Posterior vena cava (tissue), 2 donors: ENCODE measurements at places on chromosomes 13 and 19. TPM values are rescaled to one million over a fixed set of nuclear protein-coding genes. Genes with fewer than 3 reads are reported as not detected.

BRME1 gene
- total RNA-seq: 2.0 TPM

PHF11 gene
- total RNA-seq: 49.8 TPM

KIR2DL4 gene
- 0.37 TPM for total RNA-seq

DNA sequence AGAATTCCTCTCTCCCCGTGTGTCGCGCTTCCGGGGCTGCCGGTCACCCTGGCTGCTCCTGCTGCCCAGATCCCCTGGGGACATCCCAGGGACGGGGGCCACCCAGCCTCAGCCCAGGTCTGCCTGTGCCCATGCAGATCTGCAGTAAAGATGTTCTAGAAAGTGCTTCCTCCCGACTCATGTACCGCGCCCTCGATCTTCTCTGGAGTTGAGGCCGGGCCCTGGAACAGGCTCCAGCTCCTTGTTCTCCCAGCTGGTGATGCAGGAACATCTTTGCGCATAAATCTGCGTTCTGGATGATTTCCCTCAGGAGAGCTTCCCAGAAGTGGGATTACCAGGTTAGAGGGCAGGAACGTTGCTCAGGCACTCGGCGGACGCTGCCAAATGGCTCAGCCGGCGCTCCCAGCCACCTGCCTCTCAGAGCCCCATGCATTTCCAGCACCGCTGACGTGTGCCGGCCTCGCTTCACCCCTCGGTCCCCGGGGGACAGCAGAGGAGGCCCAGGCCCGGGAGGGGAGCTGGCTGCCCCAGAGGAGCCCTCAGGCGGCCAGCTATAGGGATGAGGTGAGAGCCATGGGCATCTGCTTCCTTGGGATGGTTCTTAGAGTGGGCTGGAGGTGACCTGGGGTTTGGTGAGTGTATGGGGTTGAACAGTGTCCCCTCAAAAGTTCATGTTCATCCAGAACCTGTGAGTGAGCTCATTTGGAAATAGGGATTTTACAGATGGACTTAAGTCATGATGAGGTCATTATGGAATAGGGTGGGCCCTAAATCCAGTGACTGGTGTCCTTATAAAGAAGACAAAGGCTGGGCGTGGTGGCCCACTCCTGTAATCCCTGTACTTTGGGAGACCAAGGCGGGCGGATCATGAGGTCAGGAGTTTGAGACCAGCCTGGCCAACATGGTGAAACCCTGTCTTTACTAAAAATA lies 42.6 kb downstream of the CRTC1 start:
- no peak for DNase-seq

DNA sequence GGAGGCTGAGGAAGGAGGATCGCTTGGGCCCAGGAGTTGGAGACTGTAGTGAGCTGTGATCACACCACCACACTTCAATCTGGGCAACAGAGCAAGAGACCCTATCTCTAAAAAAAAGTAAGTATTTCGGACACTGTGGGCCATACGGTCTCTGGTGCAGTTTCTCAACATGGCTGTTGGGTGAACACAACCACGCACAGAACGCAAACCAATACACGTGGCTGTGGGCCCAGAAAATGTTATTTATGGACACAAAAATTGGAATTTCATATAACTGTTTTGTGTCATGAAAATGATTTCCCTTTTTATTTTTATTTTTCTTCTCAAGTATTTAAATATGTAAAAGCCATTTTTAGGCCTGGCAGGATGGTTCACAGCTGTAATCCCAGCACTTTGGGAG lies 19.5 kb downstream of the LDLR start:
- no peak for DNase-seq

NAPSA gene
- 0.37 TPM for total RNA-seq

ERVV-1 gene
- not detected for total RNA-seq

- DNase-seq: no peak
Measured at GRCh38 chr13:72255908-72256307, 388.9 kb upstream of the DACH1 start.

DNA sequence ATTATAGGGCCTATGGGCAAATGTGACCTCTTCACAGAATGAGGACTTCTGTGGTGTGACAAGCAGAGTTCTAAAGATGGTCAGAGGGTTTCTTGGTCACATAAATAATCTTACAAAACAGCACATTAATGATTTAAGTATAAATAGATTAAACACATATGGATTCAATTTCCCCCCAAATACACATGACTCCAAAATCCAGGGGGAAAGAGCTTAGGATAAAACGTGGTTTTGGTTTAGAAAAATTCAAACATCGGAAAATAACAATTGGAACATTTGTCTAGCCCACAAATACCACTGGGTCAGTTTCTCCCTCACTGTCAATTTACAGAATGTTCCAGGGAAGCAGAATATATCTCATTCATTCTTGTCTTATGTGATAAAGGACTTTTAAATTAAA lies 283.1 kb downstream of the COG6 start:
- no peak for DNase-seq

LSR gene
- total RNA-seq: 5.5 TPM

DNA sequence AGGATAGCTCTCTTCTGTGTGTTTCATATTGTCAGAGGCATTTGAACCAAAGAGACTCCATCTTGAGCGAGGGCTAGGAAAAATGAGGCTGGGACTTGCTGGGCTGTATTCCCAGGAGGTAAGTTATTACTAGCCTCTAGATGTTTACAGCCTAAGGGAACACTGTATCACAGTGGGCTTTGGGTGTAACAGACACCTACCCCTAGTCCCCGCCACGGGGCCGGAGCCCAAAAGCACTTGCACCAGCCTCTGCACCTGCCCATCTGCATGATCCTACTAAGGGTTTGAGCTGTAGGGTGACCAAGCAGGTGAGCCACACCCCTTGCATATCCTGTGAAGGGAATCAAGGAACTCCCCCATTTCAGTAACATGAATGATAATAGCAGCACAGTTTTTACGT lies 1972.2 kb downstream of the OLFM4 start:
- DNase-seq: no peak

DNA sequence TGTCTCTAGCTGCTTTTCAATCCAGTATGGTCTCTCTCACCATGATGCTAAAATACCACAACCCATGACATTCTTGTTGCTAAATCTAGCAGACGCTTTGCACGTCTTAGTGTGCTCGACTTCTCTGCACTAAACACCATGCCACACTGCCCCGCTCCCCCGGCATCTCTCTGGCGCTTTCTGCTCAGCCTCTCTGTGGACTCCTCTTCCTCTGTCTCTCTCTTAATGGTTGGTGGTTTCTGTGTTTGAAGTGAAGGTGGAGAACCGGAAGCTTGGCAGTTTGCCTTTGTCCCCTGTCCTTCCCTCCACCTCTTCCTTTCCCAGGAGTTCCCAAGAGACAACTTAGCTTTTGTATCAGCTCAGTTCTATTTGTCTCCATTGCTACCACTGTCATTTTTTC lies 8.8 kb downstream of the ERCC5 start:
- no peak for DNase-seq
